T-helper 22 cell (primary cell): ENCODE measurements at places on chromosomes 2 and 18.

DNA sequence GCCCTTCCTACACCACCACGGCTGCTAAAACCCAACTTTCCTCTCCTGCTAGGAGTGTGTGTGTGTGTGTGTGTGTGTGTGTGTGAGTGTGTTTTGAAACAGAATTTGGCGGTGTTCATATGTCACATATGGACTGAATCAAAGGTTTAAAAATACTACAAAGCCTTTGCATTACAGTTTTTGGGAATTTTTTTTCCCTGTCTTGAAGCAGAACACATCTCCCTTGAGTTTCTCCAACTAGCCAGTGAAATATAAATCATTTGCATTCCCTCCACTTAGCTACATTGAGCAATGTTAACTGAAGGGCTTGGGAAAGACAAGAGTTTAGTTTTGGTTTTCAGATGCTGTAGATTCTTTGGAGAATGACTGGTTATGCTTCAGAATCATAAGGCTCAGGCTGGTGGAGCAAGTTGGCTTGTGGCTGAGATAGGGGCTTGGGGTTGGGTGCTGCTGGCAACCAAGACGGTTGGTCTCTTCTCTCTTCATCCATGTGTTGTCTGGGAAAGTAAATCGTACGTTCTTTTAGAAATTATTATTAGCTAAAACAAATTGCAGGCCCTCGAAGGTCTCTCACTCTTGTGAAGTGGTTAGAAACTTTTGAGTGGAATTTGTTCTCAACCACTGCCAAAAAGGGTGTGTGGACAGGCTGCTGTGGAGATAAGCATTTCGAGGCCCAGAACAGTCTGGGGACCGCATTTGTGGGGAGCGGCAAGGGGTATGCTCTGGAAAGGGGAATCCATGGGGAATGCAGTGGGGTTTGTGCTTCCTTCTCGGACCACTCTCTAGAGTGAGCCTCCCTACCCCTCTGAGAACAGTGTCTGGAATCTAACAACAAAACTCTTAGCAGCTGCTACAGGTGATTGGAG, 1.4 kb downstream of the NRP2 start:
- no peak for DNase-seq

DNA sequence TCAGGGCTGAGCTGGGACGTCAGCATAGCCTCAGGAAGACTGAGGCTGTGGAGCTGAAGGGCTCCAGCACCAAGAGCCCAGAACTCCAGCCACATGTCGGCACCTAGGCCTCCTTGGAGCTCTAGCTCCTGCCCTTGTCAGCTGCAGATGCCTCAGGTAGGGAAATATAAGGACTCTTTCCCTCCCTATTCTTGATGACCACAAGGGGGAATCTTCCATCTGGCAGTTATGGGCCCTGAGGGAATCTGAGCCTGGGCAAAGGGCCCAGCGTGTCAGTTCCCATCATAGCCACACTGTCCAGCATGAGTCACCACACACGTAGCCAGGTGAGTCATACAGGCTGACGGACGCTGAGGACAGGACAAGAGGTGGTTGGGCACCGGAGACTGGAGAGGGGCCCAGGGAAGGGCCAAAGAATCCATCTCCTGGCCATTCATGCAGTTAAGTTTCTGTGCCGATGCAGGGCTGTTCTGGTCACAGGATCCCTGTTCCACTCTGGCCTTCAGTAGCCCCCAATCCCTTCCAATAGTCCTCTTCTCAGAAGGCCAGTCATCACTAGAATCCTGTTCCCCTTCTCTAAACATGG, 1.8 kb downstream of the MPV17 start:
- DNase-seq: no peak

DNA sequence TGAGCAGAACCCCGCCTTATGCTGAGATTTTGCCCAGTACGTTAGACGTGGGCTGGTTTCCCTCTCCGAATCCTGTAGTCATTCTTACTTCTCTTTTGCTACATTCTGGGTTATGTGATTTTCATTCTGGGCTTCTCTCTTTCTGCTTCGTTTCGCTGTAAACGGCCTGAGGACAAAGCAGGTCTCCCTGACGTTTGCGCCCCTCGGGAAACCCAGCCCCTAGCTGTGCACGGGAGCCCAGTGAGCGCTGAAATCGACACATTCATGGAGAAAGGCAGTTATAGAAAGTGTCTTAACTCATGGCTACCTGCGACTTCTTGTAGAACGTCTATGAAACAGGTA, 22.7 kb upstream of the MC5R start:
- DNase-seq: no peak

DNA sequence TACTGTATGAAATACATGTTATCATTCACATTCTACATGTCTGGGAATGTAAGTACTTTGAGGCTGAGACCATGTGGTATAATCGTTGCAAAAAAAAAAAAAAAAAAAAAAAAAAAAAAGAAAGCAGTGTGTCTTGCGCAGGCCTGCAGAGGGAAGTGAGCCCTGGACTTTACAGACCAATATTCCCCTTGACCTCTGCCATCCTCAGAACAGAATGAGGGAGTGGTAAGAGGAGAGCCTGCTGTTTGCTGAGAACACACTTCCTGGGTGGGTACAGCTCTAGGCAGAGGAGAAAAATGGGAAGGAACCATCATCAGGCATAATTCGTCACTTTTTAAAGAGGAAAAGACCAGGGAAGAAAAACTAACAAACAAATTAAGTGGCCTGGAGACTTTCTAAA, 28.8 kb upstream of the TBC1D8 start:
- no peak for DNase-seq

DNA sequence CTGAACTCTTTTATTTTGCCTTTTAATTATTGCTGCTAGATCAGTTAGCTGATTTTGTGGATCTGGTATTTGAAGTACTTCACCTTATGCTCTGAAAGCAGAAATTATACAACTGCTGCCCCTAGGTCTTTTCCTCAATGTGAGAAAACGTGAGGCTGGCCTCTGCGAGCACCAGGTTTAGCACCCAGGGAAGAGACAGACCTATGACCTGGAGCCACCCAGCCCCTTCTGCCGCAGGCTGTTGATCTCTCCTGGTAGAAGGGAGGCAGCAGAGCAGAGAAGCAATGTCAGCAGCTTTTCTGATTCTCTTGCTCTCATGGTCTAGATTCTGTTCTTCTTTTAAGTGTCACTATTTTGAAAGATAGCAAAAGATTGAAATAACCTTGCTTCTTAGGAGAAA, 19.9 kb downstream of the TRAPPC12 start:
- no peak for DNase-seq

DNA sequence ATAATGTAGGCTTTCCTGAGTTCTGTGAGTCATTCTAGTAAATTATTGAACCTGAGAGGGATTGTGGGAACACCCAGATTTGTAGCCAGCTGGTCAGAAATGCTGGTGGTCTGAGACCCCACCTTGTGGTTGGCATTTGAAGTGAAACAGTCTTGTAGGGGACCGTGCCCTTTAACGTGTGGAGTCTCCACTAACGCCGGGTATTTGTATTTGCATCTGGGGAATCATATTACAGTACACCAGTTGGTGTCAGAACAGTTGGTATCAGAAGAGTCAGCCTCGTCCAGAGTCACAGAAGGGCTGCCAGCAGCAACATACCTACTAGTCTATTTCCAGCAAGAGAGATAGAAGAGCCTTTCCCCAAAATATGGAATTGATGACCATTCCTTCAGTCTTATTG, 38.3 kb upstream of the PTPN4 start:
- no peak for DNase-seq

GRCh38 chr2:152421521-152422370, 86.8 kb downstream of the FMNL2 start:
- no peak for DNase-seq

DNA sequence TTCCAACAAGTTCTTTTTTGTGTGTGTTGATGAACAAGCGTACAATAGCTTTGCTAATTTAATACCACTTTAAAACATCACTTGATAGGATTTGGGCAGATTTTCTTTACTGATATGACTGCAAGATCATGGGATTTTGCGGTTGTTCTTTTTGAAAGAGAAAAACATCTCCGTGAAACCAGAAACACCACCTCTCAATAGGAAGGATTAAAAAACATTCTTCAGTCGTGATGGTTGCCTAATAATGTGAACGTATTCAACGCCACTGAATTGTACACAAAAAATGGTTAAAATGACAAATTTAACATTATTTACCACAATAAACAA, 19.3 kb downstream of the RBMS1 start:
- DNase-seq: no peak

GRCh38 chr18:65990174-65990690, 239.4 kb downstream of the CDH7 start:
- DNase-seq: no peak

DNA sequence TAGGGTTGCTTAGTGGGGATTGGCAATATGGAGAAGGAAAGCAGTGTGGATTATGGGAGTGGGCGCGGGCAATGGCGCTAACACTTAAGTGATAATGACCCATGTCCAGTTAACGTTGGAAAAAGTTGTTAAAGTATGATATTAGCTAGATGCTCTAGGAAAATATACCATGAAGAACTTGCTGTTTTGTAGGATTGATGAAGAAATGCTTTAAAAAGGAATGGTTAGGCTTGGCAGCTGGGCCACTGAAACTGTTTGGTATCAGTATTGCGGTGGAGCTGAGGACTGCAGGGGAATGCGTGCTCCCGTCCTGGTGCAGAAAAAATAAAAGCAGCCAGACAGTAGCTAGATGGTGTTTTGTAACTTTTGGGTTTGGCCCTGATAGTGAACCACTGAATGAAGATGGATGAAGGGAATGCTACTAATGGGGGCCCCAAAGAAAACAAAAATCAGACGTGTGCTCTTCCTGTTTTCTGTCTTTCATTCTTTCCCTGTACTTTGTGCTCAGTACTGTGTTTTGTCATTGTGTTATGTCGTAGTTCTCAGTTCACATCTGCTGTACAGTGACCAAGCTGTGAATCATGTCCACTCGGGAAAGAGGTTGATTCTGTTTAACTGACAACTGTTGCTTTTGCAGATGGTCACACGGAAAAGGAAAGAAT, 999 bp downstream of the INSIG2 start:
- no peak for DNase-seq

DNA sequence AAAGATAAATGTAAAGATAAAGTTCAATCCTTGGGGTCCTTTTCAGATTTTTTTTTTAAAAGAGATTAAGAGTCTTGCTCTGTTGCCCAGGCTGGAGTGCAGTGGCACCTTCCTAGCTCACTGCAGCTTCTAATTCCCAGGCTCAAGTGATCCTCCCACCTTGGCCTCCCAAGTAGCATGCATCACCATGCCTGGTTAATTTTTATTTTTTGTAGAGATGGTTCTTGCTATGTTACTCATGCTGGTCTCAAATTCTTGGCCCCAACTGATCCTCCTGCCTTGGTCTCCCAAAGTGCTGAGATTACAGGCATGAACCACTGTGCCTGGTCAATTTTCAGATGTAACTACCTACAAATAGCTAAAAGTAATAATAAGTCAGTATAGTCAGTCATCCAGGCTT, 21.1 kb downstream of the NFE2L2 start:
- DNase-seq: no peak
